CD4-positive, alpha-beta T cell treated with Interleukin-10 for 1 hour (primary cell): ENCODE measurements at places on chromosomes 1 and 21.

DNA sequence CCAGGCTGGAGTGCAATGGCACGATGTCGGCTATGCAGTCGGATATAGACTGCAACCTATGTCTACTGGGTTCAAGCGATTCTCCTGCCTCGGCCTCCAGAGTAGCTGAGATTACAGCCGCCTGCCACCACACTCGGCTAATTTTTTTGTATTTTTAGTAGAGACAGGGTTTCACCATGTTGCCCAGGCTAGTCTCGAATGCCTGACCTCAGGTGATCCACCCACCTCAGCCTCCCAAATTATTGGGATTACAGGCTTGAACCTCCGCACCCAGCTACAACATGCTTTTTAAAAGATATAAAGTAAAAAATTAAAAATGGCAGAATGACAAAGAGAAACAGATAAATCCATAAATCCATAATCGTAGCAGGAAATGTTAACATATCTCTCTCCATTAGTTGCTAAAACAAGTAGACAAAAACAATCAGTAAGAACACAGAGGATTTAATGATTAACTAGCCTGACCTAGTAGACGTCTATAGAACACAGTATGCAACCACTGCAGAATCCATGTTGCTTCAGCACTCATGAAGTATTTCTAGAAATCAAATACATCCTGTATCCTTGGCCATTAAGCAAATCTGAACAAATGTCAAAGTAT is 59.9 kb upstream of the SPOCD1 start:
- DNase-seq: no peak

DNA sequence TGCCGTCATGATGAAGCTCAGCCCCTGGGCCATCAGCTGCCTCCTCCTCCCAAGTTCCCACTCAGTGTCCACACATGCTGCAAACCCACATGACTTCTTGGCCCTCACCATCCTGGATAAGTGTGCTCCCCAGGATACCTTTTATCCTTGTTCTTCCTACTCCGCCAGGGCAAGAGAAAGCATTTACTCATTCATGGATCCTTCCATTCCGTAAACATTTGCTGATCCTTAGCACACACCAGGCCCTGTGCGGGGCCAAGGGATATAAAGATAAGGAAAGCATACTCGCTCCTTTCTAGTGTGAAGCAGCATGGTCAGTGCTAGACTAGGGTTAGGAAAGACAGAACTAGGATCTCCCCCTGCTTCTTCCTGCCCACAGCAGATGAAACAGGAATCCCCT is 122.1 kb upstream of the HMGB4 start:
- DNase-seq: no peak

DNA sequence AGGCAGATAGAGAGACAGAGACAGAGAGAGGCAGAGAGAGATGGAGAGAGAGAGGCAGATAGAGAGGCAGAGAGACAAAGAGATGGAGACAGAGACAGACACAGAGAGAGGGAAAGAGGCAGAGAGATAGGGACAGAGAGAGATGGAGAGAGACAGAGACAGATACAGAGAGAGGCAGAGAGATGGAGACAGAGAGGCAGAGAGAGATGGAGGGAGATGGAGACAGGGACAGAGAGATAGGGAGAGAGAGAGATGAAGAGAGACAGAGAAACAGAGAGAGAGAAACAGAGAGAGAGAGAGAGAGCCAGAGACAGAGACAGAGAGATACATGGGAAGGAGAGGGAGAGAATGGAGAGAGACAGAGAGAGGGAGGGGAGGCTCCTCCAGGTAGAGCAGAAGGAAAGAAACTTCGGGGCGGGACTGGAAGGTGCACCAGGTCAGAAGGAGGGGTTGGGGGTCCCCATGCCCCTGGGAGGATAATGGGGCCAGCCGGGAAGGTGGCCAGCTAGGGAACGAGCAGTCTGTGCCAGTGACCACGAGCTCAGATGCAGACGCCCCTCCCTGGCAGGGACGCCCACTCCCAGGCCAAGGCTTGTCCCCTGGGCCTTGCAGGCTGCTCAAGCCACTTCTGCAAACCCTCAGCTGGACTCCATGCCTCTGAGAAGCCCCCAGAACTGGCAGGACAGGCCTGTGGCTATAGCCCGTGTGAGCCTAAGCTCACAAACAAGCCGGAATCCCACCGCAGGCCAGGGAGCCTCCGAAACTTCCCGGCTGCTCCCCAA is 3.3 kb downstream of the FNDC10 start:
- no peak for DNase-seq

- no peak for DNase-seq
These were observed 40.1 kb downstream of the CAMSAP2 start for GRCh38 chr1:200778766-200779165.

- DNase-seq: no peak
These were observed 74.2 kb downstream of the ADGRL2 start for GRCh38 chr1:81874940-81875339.

GRCh38 chr1:181763736-181764135 is 280.4 kb downstream of the CACNA1E start:
- no peak for DNase-seq

- no peak for DNase-seq
These were observed 11.2 kb downstream of the ZCCHC17 start for GRCh38 chr1:31308036-31308435.

GRCh38 chr21:28669321-28669720 is 323.4 kb downstream of the LTN1 start:
- DNase-seq: no peak

- no peak for DNase-seq
These were observed 161.8 kb upstream of the B3GALT2 start for GRCh38 chr1:193348091-193348768.

DNA sequence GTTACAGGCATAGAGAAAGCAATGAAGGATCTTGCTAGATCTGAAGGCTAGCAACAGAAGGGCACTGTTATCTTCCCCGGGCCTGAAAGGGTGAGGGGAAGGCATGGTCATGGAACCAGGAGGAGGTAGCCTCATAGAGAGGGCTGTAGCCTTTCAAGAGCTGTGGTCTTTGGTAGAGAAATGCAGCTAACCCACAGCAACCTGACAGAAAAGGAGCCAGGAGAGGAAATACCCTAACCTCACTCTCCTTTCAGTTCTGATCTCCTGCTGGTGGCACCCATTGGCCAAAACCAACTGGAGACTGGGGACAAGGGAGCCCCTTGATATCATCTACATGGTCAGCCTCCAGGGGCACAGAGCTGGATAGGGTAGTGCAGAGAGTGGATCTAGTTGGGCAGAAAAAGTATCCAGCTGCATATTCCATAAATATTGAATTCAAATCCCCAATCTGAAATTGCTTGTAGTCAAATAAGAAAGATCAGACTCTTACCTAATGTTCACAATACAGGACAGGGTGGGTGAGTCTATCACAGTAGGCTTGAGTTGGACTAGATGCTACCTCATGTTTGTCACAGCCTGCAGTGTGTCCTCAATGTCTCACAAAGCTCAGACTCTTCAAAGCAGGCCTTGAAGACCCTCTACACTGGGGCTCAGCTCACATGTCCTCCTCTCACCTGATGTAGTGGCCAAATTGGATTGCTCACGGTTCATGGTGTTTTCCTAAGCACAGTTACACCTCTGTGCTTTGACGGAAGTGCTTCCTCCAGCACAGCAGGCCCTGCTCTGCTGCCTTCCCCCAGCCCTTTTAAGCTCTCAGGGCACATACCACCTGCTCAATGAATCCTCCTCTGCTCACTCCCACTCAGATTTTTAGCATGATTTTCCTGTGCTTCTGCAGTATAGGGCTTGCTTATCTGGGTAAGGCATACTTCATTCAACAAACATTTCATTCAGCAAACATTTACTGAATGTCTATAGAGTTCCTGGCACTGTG is 74.1 kb upstream of the JUN start:
- peak; percentile 21 for DNase-seq

- DNase-seq: no peak
These were observed 22.5 kb upstream of the ZNF648 start for GRCh38 chr1:182083851-182084486.

- peak; percentile 44 for DNase-seq
These were observed 735 bp downstream of the TTC13 start for GRCh38 chr1:230977761-230978490.

DNA sequence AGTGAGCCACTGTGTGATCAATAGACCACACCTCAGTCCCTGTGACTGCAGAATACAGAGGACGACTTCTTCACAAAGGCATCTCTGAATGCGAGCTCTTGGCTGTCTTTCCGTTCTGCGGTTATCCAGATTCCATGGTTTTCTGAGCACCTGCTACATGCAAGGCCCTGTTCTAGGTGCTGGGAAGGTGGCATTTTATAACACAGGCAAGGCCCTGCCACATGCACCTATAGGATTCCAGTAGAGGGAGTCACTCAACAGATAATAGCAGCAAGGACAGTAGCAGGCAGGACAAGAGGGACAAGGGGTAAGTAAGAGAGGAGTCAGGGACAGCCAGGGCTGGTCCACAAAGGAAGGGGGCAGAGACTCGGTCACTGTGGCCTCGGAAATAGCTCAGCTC is 9.0 kb downstream of the URB1 start:
- peak; percentile 11 for DNase-seq

DNA sequence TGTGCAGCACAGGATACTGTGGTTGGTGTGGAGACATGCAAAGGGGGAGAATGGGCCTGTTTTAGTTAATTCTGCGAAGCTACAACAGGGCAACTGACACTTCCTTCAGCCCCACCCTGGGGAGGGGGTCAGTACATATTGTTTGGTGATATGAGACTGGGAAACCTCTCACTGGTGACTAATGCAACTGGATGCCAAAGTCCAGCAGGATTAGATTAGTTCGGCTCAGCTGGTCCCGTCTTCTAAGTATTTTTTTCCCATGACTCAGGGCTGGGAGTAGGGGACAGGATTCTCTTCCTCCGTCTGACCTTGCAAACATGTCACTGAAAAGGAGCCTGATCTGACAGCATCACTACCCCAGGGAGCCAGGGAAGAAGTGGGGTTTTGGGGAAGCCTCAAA is 43.0 kb downstream of the PLXNA2 start:
- DNase-seq: no peak

- no peak for DNase-seq
These were observed 20.3 kb downstream of the PDC start for GRCh38 chr1:186440584-186440983.

GRCh38 chr1:43366179-43366578 is 1.6 kb downstream of the ELOVL1 start:
- DNase-seq: no peak

- no peak for DNase-seq
These were observed 115.8 kb upstream of the WNT4 start for GRCh38 chr1:22258698-22259097.

DNA sequence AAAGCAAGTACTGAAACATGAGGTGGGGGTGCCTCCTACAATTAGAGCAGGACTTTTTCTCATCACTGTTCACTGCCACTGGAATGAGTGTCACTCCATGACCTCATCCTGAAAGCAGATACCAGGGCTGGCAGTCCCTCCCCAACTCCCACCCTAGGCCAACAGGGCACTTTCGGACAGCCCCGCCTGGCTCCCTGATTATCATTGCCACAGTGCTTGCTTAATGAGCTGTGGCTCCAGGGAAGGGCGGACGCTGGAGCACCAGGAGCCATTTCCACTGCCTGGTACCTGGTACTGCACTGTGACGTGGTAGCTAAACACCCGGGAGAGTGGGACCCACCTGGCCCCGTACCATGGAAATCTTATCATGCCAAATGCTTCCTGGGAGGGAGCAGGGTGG is 22.3 kb downstream of the SLC9A1 start:
- DNase-seq: no peak

- no peak for DNase-seq
These were observed 106.1 kb downstream of the NPHP4 start for GRCh38 chr1:5886140-5886483.

DNA sequence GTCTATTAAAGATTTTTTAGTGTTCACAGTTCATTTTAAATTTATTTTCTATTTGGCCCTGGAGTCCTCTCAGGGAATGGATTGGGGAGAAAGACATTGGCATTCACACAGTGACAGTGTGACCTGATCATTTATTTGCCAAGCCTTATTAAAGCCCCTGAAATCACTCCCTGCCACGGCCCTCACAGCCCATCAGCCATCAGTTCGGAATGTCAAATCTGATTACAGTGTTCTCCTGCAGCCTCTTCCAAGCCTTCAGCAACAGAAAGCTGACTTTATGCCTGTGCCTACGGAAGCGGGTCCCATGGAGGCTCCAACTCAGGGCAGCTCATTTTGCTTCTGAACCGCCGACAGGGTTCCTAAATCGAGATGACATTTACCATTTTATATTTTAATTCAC is 451.2 kb downstream of the DSCAM start:
- DNase-seq: no peak

GRCh38 chr1:44545961-44546360 is 128.3 kb downstream of the TMEM53 start:
- DNase-seq: no peak

DNA sequence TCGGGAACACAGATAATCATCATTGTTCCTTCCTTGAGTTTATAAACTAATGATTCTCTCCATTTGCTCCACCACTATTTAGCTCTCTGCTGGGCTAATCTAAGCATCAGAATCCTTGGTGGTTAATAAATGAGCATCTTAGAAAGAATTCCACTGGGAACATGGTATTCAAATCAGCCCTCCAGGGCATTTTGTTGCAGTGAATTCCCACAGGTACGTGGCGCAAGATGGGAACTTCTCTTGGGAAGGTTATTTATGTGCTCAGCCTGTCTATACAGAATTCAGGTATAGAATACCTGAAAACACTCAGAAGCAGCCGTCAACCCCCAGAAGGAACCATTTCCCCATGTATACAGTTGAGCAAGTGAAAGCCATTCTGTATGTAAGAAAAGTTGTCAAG is 131.5 kb downstream of the NTNG1 start:
- DNase-seq: no peak

GRCh38 chr1:80915491-80915890 is 885.2 kb upstream of the ADGRL2 start:
- DNase-seq: no peak

GRCh38 chr21:41950941-41951351 is 2.9 kb downstream of the C2CD2 start:
- no peak for DNase-seq

DNA sequence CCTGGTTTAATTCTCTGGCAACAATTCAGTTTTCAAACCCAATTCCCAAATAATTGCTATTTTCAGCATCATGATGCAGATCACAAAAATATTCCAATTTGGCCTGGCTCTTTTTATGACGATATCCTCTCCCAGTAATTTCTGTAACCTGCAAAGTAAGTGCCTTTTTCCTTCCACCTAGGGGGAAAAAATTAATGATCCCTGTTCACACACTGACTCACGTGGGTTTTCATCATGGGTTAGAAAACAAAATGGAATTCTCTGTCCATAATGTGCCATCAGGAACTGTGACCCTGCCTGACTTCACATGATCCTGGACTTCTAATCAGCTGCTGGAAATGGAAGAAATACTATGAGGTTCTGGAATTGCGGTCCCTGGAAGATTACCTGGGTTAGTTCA is 24.5 kb downstream of the AK2 start:
- DNase-seq: no peak

- DNase-seq: peak; percentile 30
These were observed 24.9 kb downstream of the DIP2A start for GRCh38 chr21:46483300-46484295.

- DNase-seq: peak; percentile 45
These were observed 63.3 kb upstream of the WDR26 start for GRCh38 chr1:224497714-224498573.

GRCh38 chr1:31562707-31563360 is 13.5 kb upstream of the TINAGL1 start:
- no peak for DNase-seq

- DNase-seq: no peak
These were observed 29.0 kb upstream of the CCDC190 start for GRCh38 chr1:162889989-162890388.

- DNase-seq: no peak
These were observed 104.4 kb upstream of the TIAM1 start for GRCh38 chr21:31448496-31448895.
